ENCODE measurements at places on chromosomes 3 and 15. TPM values are rescaled to one million over a fixed set of nuclear protein-coding genes. Genes with fewer than 3 reads are reported as not detected.

DNA sequence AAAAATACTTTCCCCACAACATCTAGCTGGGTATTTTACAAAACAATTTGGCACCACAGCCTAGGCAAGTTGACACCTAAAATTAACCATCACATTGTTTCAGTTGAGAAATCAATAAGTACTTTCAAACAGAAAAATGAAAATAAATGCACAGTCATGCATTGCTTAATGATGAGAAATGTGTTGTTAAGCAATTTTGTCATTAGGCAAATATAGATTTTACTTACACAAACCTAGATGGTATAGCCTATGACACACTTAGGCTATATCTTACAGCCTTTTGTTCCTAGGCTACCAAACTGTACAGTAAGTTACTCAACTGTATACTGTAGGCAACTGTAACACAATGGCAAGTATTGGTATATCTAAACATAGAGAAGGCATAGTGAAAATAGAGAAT, 608.6 kb upstream of the BCHE start:
- DNase-seq: no peak

DNA sequence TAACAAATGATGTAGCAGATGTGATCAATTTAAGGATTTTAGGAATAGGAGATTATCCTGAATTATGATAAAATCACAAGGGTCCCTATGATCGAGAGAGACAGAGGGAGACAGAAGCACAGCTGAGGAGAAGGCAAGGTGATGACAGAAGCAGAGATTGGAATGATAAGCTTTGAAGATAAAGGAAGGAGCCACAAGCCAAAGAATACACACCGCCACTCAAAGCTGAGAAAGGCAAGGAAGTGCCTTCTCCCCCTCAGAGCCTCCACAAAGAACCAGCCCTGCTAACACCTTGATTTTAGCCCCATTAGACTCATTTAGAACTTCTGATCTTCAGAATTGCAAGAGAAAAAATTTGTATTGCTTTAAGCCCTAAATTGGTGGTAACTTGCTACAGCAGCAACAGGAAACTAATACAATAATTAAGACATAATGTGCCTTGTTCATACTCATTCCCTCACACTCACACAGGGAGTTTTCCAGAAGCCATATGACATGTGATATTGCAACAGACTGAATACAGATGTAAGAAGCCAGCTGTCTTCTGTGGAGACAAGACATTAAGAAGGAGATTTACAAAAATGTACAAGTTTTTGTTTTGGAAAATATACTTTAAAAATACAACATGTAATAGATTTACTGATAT, 38.2 kb downstream of the TRANK1 start:
- DNase-seq: peak; percentile 89

DNA sequence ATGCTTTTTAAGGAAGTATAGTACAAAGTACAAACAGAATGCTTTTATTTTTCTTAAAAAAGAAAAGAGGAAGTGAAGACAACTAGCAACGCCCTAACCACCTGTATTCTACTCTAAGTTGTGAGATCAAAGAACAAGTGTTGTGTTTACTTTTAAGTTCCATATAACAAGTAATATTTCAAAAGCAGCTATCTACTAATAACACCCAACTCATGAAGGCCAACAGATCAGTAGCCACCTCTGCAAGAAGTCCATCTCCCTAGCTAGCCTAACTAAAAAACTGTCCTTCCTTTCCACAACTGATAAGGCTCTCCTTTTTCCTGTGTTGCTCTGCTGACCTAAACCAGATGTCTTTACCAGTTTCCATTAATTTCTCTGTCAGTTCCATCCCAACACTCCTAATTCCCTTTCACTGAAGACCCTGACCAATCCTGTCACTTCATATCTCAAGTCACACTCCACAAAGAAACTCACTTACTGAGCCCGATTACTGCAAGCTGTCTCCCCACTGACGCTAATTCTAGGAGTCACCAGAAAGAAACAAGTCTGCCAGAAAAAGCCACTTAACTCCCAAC, 26.9 kb downstream of the PHC3 start:
- DNase-seq: no peak

DNAH12 gene
- total RNA-seq: under 0.01 TPM

DNA sequence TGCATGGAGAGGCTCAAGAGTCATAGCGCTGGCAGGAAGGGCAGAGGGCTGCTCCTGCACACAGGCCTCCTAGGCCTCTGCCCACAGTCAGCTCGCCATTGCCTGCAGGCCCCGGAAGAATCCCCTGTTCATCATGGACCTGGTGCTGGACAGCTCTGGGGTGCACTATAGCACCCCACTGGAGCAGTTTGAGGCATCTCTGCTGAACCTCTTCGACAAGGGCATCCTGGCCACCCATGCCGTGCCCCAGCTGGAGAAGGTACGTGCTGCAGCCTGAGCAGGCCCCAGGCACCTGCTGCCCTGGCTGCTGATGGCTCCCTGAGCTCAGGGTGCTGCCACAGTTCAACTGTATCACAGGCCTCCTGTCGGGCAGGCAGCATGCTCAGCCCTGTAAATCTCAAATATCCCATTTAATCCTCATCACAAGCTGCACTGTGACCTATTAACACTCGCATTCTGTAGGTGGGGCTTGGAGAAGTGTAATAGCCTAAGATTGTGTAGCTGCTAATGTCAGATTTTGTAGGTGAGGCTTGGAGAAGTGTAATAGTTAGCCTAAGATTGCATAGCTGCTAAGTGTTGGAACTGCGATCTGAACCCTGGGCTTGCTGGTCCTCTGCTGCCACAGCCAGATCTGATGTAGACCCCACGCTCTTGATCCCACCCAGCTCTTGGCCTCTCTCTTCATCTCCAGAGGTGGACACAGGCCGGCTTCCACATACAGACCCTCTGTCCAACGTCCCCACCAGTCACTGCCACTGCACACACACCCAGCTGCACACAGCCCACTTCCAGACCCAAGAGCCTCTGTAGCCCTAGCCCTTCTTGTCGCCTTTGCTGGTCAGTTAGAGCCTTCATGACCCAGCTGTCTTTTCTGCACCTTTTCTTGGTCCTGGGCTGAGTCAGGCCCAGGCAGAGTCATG, 31.9 kb downstream of the DNAH1 start:
- DNase-seq: no peak

GRCh38 chr3:170585937-170586310, at the start of gene SLC7A14:
TSS of gene SLC7A14 (minus strand) at chr3:170586075. CDS start at chr3:170526936, 59,139 bp downstream.
- DNase-seq: no peak

GRCh38 chr3:34582055-34582454, 783.6 kb downstream of the PDCD6IP start:
- DNase-seq: no peak
